ENCODE measurements at places on chromosomes 13 and 19.

DNA sequence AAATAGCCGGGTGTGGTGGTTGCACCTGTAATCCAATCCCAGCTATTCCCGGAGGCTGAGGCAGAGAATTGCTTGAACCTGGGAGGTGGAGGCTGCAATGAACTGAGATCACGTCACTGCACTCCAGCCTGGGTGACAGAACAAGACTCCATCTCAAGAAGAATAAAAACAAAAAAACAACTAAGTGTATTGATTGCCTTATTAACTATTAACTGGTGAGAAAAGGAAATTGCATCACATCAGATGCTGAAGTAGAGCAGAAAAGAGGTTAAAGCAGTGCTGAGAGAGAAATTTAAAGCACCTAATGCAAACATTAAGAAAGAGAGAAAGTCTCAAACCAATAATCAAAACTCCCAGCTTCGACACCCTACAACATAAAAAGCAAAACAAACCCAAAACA lies 38.3 kb downstream of the KPNA3 start:
- DNase-seq, result no peak

DNA sequence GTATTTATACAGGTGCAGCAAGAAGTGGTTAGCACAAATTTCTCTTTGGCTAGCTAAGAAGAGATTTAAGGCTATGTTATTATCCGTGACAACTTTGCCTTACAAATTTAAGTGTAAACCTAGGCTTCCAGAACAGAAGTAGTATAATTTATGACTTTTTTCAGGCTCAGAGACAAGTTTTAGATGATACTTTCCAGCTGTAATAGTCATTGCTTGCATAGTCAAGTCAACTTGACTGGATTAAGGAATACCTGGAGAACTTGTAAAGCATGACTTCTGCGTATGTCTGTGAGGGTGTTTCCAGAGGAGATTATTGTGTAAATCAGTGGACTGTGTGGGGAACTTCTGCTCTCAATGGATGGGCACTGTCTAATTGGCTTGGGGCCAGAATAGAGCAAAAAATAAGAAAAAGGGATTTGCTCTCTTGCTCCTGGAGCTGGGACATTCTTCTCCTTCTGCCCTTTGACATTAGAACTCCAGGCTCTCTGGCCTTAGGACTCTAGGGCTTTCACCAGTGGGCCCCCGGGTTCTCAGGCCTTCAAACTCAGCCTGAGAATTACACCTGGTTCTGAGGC lies 33.0 kb downstream of the CYSLTR2 start:
- no peak for DNase-seq

GRCh38 chr13:51607165-51607564 lies 22.9 kb downstream of the WDFY2 start:
- no peak for DNase-seq

DNA sequence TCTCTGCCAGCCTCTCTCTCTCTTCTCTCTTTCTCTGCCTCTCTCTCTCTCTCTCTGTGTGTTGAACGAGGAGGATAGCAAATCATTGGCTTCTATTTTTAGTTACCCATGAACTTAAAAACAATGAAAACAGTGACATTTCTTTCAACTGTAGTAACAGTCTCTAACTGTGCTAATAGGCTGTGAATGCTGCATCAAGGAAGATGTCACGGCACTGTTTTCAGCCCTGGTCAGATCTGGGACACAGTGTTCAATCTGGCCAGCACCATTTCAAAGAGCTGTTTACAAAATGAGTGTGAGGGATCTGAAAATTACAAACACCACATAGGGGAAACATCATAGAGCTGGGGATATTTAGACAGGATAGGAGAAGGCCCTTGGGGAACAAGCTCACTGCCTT lies 717.0 kb downstream of the FGF9 start:
- DNase-seq, result no peak

DNA sequence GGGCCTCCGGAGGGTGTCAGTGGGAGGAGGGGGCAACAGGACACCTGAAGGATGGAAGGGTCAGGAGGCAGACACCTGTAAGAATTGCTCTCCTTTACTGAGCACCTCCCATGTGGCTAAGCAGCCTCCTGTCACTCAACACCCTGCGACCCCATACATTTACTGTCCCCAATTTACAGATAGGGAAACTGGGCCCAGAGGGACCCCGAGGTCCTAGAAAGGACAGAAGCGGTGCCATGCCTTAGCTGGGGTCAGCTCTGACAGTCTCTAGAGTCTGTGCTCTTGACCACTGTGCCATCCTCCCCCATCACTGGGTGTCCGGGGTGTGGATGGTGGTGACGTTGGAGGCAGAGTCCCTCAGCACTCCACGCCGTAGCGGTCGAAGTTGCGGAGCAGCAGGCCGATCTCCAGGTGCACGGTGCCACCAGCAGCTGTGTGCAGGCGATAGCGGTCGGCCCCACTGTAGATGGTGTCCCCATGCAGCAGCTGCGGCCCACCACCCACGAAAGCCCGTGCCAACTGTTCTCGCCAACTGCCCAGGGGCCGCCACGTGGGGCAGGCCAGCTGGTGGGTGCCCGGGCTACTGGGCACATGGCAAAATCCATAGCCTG lies 726 bp upstream of the TGFB1 start:
- DNase-seq, result no peak

- no peak for DNase-seq
These were observed 222.6 kb downstream of the TM9SF2 start for GRCh38 chr13:99723878-99724277.

GRCh38 chr19:3403489-3404323 lies 37.3 kb downstream of the NFIC start:
- DNase-seq, result peak; percentile 88

DNA sequence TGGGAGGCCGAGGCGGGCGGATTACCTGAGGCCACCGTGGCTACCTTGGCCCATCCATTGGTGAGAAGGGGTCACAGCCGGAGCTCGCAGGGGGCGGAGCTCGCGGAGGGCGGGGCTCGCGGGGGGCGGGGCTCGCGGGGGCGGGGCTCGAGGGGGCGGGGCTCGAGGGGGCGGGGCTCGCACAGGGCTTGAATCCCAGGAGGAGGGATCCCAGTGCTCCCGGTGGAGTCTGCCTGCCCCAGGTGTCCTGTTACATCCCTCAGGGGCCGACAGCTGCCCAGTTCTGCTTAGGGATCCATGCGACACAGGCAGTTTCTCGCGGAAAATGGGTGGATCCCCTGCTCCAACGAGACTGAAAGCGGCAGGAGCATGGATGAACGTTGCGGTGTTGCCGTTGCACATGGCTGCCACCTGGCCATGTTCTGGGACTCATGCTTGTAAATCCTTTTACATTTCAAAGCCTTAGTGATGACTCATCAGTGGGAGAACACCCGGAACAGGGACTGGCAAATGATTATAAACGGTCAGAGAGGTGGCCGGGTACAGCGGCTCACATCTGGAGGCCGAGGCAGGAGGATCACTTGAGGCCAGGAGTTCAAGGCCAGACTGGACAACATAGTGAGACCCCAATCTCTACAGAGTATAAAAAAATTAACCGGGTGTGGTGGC lies 25.1 kb downstream of the TMPRSS9 start:
- DNase-seq, result no peak

DNA sequence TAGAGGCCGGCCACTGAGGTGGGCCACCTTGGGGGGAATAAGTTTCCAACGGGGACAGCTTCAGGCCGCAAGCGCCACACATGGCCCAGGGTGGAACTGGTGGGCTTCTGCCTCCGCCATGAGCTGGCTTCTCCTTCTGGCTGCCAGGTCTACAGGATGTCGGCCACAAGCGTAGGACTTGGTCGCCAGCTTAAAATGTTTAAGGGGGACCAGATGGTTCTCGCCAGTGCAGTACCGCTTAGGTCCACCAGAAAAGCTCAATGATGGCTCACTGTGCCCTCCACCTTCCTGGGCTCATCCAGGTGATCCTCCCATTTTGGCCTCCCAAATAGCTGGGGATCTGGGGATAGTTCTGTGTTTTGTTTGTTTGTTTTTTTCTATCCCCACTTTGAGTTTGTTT lies 38.7 kb upstream of the ZNF254 start:
- no peak for DNase-seq

DNA sequence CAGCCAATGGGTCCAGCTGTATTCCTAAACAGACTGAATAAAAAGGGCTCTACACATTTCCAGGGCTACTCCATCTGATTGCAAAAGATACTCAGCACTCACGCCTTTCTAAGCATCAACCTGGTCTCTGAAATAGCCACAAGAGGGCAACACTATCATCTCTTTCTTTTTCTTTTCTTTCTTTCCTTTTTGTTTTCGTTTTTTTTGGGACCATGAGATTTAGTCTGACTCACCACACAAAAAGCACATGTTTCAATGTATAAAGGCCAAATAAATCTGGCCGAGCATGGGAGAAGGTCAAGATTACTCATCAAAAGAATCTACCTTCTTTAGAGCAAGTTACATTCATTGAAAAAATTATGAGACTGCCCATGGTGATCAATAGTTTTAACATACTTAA lies 805.6 kb upstream of the ARGLU1 start:
- DNase-seq, result peak; percentile 59

DNA sequence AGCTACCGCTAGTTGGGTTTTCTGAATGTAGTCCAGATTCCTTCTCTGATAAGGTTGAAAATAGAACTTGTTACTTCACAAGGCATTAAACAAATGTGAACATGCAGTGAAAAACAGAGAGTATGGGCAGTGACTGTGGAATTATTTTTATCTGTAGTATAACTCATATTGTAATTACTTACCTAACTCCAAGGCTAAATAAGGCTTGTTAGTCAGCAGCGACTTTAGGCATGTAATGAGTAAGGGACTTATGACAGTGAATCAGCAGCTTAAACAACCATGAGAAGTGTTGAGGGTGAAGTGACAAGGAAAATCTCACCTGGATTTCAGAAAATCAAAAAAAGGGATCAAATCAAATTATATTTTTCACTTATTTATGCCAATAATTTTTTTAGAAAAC lies 1719.5 kb upstream of the MIR17HG start:
- no peak for DNase-seq

DNA sequence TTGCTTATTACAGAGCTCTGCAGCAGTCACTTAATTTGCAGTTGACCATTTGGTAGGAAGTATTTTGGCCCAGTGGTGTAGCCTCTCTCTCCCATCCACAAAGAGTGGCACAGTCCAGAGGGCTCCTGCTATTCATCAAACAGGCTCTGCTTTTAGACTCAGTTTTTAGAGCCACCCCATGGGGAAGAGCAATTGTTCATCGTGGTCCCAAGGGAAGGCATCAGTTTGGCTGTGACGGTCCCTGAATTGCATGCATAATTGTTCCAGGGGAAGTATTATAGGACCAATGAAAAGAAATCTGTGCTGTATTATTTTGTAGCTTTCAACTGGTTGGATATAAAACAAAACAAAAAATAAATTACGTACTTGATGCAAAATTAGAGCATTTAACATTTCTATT lies 799.0 kb downstream of the DACH1 start:
- no peak for DNase-seq

- no peak for DNase-seq
These were observed at the start of gene HPN for GRCh38 chr19:35041548-35042055. Gene HPN, plus strand, starts transcription at chr19:35041721. Its CDS starts 786 bp downstream, at chr19:35042507.

GRCh38 chr13:43650882-43651281 lies 135.9 kb downstream of the ENOX1 start:
- no peak for DNase-seq
